AG08396 (cell line): ENCODE measurements at places on chromosomes 12 and 14.

- DNase-seq, result no peak
Measured at GRCh38 chr12:89176676-89177075, 175.6 kb downstream of the DUSP6 start.

DNA sequence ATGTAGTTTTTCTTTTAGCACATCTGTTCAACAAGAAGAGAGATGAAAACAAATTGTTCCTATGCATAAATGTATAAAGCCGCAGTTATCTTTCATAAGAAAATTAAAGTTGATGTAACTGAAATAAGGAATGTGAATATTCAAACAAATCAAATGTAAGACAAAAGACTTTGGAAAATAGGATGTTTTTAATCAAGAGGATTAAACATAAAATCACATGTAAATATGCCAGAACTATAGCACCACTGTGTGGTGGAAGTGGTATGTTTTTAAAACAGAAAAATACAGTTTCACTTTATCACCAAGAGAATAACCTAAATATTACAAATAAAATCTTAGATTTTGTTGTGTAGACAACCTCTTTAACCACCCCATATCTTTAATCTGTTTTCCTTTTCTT lies 40.4 kb downstream of the CAPS2 start:
- no peak for DNase-seq

- no peak for DNase-seq
Measured at GRCh38 chr12:90954921-90955320, at the start of gene CCER1. Gene CCER1, minus strand, starts transcription at chr12:90955176. Its CDS starts 434 bp downstream, at chr12:90954742.

DNA sequence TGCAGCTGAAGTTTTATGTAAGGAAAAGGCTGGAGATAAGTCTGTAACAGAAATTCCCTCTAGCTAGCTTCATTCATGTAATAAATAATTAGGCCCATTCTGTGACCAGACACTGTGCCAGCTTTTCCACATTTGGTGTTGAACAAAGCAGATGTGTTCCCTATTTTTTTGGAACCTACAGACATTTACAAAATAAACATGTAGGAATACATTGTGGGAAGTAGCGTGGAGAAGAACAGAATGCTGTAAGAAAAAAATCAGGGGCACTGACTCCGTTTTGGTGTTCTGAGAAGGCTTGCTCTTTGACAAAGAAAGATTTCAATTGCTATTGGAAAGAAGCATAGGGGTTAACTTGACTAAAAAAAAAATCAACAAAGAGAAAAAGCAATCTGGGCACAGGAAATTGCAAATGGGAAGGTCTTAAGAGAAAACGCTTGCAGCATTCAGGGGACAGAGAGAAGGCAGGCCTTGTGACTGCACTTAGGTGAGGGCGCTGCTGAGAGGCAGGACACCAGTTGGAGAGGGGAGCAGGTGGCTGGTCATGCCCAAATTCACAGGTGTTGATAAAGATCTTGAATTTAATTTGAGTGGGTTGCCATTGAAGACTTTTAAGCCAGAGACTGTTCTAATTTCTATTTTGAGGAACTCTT lies 4.0 kb downstream of the FAR2 start:
- no peak for DNase-seq

DNA sequence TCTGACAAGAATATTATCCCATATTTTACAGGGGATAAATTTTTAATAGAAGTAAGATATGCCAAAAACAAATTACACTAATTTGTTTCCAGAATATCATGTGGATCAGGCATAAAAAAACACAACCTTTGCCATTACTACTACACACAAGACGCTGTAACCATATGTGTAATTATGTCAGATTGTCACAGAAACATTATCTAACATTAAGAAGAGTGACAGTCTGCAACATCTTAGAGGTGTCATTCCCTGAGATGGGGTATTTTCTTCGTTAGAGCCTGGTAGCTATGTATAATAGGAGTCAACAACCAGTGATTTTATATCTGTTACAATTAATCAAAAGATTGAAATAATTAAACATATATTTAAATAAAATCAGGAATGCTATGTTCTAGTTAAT lies 518.9 kb downstream of the RERGL start:
- DNase-seq, result no peak

- no peak for DNase-seq
Measured at GRCh38 chr12:84604551-84604950, 308.0 kb downstream of the SLC6A15 start.

- no peak for DNase-seq
Measured at GRCh38 chr12:91685917-91686316, 459.7 kb downstream of the BTG1 start.

GRCh38 chr12:26062006-26062405 lies 62.8 kb downstream of the BHLHE41 start:
- DNase-seq, result no peak

- DNase-seq, result no peak
Measured at GRCh38 chr12:125878483-125878882, 813.2 kb downstream of the AACS start.

GRCh38 chr12:85956081-85956480 lies 82.0 kb downstream of the NTS start:
- DNase-seq, result no peak

DNA sequence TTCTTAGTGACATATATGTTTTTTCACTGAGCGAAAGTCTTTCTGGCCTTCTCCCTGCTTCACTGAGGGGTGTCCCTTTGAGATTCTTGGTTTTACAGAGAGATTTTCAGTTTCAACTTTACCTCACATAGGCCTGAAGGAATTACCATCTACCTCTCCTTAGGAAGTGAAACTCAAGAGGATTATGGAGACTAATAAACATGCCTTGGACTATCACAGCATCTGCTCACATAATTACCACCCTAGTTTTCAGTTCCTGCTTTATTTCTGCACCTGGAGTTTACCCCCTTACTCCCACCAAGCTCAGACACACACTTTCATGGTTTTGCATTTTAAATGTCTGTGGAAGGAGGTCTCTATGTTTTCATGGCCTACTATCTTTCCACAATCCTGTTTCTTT lies 118.3 kb upstream of the SCAF11 start:
- no peak for DNase-seq

DNA sequence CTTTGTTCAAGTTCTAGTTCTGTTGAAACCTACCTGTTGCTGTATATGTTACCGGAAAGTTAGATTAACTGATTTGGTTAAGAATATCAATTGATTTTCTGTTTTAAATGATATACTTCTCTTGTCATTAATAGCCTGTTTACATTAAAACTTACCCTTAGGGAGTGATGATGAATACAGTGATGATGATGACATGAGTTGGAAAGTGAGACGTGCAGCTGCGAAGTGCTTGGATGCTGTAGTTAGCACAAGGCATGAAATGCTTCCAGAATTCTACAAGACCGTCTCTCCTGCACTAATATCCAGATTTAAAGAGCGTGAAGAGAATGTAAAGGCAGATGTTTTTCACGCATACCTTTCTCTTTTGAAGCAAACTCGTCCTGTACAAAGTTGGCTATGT lies 33.0 kb downstream of the CAND1 start:
- no peak for DNase-seq

DNA sequence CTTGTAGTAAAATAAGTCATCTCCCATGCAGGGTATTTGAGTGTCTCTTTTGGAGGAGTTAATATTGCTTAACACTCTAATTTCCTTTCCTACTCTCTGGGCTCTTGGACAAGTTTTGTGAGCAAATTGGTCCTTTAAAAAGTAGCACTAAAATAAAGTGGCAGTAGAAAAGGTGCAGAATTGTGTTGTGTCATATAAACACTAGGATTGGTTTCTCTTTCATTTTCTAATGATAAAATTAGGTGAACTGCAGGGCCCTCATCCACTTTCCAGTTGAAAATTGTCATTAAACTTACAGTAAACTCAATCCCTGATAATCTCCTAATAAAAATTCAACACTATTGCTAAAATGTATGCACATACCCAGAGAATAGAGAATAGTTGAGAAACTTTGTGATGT lies 42.6 kb upstream of the REP15 start:
- no peak for DNase-seq

DNA sequence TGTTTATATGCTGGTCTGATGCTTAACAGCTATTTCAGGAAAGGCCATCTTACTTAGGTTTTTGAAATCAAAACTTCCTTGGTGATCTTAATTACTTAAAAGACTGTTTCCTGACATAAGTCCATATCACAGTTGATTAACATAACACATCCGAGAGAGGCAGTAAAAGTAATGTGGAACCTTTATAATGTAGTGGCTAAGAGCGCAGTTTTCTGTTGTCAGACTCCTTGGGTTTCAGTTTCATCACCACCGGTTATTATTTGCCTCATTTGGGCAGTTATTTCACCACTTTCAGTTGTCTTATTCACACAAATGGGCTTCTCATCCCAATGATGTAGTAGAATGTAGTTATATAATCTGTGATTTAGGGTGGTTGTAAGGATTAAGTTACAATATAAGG lies 30.9 kb downstream of the TBC1D15 start:
- no peak for DNase-seq

DNA sequence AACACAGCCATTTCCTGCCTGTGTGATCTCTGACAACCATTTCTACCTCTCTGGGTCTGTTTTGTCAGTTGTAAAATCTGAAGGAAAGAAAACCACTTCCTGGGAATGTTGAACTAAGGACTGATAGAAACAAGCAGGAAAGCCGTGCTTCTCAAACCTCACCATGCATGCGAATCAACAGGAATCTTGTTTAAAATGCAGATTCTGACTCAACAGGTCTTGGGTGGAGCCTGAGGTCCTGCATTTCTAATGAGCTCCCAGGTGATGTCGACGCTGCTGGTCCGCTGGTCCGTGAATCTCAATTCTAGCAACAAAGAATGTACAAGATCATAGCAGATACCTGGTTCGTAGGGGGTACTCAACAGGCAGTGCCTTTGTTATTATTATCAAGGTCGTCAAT lies 38.0 kb upstream of the GPATCH2L start:
- no peak for DNase-seq

GRCh38 chr14:94867209-94867608 lies 97.3 kb upstream of the GSC start:
- no peak for DNase-seq

DNA sequence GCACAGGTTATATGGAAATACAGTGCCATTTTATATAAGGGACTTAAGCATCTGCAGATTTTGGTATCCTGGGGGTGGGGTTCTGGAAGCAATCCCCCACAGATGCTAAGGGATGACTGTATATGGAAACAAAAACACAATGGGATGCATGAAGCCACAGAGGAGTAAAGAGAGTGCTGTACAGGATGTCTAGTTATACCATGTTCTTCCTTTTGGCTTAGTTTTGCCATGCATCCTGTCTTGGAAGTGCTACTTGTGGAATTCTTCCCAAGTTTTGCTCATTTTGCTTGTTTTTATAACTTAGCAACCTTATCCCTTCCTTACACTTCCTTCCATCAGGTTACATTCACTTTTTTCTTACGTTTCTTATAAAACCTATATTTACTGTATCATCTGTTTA lies 55.6 kb downstream of the TRMT5 start:
- no peak for DNase-seq

GRCh38 chr14:35362911-35363374 lies 41.6 kb downstream of the NFKBIA start:
- DNase-seq, result no peak

GRCh38 chr14:22131749-22132476 lies 457.1 kb downstream of the DAD1 start:
- no peak for DNase-seq

- peak; percentile 70 for DNase-seq
Measured at GRCh38 chr12:3150931-3151835, 74.0 kb downstream of the TSPAN9 start.

DNA sequence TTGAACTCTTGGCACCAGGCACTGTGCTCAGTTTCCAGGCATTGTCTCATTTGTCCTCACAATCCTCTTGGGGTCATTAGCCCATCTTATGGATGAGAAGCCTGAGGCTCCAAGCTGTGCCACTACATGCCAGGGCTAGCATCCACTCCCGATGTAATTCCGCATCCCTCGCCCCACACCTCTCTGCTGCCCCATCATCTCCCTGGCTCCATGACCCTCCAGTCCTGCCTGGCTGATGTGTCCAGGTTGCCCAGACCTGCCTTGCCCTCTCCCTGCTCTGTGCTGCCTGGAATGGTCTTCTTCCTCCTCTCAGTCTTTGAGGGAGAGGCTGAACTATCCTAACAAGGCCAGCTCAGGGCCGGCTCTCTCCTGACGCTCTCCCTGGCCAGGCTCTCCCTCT lies 27.5 kb downstream of the PIGH start:
- DNase-seq, result no peak

GRCh38 chr12:16634786-16635185 lies 28.8 kb upstream of the LMO3 start:
- no peak for DNase-seq

- DNase-seq, result no peak
Measured at GRCh38 chr14:44309331-44309730, 197.8 kb downstream of the FSCB start.

DNA sequence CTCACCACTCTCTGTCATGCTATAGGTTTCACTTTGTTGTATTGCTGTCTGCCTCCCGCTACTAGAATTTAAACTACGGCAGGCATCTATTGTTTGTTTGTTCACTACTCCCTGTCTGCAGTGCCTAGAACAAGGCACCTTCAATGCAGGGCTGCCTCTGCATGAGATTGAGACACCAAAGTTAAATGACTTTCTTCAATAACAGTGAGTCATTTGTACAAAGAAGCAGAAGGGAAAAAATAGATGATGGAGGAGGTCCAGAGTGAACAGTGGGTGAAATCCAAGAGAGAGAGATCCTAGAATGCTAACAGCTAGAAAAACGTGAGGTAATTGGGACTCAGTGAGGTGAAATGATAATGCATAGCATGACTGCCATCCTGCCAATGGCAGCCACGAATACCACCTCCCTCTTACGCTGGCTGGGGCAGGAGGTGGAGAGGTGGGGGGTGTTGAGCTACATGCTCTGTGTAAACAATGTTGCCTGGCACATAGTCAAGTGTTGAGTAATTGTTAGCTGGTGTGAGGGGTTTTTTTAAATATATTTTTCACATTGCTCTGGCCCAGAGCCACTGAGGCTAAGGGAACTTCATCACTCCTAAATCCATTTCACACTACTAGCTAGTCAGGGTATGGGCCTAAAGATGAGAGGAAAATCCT lies 367.6 kb downstream of the RPS29 start:
- no peak for DNase-seq

GRCh38 chr14:36097356-36097755 lies 79.2 kb downstream of the PTCSC3 start:
- DNase-seq, result no peak

- DNase-seq, result peak; percentile 44
Measured at GRCh38 chr14:30227876-30228275, 300.2 kb upstream of the PRKD1 start.

- DNase-seq, result no peak
Measured at GRCh38 chr14:89485264-89485663, 68.2 kb upstream of the FOXN3 start.
